ENCODE measurements at places on chromosomes 7 and 10.

- no peak for DNase-seq
These were observed 88.1 kb upstream of the IGFBP3 start for GRCh38 chr7:46009211-46009610.

GRCh38 chr7:150379441-150380379 is 580 bp downstream of the ZNF775 start:
- DNase-seq, result peak; percentile 27

- DNase-seq, result no peak
These were observed 174.1 kb upstream of the YAE1 start for GRCh38 chr7:39392151-39392550.

GRCh38 chr7:44267719-44268421 is 57.5 kb downstream of the CAMK2B start:
- DNase-seq, result no peak

DNA sequence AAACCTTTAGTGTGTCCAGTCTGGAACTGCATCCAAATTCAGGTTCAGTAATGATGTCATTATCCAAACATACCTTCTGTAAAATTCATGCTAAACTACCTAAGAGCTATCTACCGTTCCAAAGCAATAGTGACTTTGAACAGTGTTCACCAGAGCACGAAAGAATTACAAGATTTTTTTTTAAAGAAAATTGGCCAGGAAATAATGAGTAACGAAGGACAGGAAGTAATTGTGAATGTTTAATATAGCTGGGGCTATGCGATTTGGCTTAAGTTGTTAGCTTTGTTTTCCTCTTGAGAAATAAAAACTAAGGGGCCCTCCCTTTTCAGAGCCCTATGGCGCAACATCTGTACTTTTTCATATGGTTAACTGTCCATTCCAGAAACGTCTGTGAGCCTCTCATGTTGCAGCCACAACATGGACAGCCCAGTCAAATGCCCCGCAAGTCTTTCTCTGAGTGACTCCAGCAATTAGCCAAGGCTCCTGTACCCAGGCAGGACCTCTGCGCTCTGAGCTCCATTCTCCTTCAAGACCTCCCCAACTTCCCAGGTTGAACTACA is 694 bp upstream of the FAS start:
- DNase-seq, result peak; percentile 74

GRCh38 chr10:49164559-49165188 is 23.5 kb downstream of the TMEM273 start:
- DNase-seq, result peak; percentile 60

DNA sequence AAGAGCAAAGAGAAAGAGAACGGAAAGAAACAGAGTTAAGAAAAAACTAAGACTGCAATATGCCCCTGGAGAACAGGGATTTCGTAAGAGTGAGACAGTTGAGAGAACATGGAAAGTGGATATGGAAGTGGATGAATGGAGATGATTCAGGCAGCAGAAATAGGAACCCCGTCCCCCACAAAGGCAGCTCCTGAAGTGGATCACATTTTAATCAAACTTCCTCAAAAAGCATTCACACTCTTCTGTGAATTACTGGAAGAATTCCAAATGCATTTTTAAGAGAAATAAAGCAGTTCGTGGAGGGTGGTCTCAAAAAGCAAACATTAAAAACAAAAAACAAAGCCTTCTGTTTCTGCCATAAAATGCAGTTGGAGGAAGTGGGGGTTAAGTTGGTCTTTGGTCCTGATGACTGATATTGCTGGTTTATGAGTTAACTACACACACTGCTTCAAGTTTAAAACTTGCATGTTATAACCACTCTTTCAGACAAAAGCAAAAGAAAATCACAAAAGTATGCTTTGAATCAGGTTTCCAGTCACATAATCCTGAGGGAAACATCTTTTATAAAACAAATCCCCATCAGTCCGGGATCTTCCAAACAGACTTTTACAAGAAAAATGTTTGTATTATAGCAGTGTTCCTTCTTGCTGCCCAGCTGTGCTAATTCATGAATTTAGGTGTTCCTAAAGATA is 214.3 kb downstream of the FANK1 start:
- DNase-seq, result peak; percentile 51

DNA sequence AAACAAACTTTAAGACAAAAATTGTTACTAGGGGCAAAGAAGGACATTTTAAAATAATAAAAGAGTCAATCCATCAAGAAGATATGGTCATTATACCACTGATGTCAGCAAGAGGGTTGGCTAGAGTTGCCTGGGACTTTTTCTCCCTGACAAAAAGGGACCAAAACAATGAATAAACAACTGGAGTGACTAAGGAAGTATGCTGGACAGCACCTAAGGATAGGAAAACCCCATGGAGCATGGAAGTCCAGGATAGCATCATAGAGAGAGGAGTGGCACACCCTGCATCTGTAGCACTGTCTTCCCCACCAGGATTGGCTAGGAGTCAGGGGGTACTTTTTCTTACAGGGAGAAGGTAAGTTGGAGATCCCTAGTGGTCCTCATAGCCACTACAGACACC is 73.5 kb upstream of the MACROH2A2 start:
- DNase-seq, result peak; percentile 41

- DNase-seq, result no peak
These were observed 268.1 kb downstream of the HPSE2 start for GRCh38 chr10:98967601-98968000.

- DNase-seq, result no peak
These were observed 201.4 kb upstream of the NRP1 start for GRCh38 chr10:33535866-33536265.

DNA sequence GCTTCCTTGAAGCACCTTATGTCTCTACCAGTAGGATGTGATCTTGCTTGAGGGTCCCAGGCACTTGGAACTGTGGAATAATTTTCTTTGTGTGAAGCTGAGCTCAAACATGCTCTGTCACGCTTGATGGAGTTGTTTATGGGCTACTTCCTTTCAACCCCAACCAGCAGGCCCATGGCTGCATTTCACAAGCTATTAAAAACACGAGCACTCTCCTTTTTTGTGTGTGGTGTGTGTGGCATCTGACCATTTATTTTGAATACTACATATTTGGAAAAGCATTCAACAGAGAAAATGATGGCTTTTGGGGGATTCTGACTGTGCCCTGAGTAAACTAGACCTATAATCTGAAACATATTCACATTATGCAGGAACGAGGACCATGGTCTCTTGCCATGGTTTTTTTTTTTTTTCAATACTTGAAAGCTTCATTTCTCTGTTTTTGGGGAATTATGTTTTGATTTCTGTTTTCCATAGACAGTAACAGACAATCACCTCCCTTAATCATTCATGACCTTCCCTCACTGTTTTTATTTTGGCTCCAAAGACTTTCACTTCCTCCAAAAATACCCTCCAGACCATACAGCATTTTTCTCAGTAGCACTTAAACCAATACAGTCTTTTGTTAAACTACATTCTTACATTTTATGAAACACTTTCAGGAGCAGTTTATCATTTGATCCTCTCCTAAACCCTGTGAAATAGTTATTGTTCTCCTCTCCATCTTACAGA is 233.6 kb upstream of the BMPER start:
- no peak for DNase-seq

DNA sequence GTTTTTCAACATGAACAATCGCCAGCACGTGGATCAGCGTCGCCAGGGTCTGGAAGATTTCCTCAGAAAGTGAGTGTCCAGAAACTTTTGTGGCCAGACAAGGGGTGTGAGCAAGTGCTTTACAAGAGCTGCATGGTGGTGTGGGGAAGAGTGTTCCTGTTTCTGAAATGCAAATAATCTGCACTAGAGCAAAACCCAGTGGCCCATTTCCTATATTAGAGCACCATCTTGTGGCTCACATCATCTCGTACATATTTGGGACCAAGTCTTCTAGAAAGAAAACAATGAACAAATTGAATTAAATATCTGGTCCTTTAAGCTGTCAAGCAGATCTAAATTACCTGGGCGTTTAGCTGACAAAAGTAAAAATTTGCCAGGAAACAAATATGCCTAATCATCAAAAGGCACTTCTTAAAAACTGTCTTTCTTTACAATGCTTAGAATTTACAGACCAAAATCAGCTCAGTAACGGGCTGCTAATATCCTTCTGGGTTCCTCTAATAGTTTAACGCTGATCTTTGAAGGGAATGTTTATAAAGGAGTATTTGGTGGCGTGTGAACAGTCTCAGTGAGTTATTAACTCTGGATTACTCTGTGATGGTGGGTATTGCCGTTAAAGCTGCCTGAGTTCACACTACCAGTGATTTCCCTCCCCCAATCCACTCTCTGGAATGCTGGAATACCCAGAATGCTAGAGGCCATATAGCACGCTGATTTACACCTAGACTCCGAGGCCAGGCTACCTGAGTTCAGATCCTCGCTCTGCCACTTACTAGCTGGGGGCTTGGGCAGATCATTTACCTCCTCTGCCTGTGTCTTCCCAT is 73.6 kb downstream of the SNX10 start:
- peak; percentile 94 for DNase-seq

DNA sequence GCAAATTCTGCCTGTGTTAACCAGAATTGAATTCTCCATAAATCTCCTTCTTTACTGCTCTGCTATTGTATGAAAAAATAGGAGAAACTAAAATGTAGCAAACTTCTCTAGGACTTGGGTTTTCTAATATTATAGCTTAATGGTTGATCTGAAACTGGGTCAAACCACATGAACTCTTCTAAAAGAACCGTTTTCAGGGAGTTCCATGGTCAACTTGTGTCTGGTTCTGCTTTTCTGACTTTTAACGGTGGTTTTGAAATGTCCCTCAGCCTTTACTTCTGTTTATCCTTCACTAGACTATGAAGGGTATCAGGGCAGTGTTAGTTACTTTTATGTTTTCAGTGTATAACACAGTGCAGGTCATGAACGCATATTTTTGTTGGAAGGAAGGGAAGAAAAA is 242.2 kb downstream of the TSPAN12 start:
- DNase-seq, result no peak

DNA sequence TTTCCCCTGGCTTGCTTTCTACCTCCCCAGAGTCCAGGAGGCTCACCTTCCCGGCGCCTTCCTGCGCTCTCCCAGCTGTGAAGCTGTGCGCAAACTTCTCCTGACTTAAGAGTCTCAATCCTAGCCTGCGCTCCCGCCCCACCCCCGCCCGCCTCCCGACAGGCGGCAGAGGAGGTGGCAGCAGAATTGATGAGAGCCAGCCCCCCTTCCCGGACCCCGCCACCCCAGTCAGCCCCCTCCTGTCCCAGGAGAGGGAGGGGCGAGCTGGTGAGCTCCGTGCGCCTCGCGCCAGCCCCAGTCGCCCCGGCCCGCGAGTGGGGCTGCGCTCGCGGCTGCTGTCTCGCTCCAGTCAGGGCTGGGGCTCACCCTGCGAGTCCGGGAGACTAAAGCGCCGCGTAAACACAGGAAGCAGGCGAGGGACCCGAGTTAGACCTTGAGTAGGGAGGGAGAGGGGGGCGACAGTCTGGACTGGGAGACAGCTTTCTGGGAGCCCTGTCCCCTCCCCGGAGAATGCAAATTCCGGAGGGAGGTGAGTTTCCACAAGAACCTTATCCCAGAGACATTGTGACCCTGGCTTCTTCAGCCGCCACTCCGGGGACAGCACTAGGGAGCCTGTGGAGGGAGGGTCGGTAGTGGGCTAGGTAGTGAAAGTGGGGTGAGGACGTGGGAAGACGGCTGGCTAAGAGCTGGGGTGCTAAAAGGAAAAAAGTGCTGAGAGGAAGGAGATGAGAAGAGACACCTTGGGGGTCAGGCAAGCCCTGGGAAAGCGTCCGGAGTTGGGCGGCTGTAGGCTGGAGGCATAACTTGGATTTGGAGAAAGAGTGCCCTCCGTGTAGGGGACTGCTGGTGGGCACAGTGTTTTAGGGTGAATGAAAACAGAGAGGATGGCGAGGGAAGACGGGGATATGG is at the start of gene CALCR:
TSS of gene CALCR (minus strand) at position 79 of the 909 bp plus-strand sequence. CDS start 87,743 bp downstream, outside the sequence.
- no peak for DNase-seq

DNA sequence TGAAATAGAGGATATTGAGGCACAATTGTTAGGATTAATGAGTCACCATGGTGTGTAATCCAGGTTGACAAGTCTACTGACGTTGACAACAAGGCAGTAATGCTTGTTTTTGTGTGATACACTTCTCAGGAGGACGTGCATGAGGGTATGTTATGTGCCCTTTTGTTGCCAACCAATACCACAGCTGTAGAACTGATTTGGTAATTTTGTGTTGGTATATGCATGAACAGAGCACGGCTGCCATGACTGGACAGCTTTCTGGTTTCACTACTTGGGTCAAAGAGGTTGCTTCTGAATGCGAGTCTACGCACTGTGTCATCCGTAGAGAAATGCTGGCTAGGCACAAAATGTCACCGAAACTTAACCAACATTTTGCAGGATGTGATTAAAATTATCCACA is 32.9 kb downstream of the PHTF2 start:
- DNase-seq, result no peak

DNA sequence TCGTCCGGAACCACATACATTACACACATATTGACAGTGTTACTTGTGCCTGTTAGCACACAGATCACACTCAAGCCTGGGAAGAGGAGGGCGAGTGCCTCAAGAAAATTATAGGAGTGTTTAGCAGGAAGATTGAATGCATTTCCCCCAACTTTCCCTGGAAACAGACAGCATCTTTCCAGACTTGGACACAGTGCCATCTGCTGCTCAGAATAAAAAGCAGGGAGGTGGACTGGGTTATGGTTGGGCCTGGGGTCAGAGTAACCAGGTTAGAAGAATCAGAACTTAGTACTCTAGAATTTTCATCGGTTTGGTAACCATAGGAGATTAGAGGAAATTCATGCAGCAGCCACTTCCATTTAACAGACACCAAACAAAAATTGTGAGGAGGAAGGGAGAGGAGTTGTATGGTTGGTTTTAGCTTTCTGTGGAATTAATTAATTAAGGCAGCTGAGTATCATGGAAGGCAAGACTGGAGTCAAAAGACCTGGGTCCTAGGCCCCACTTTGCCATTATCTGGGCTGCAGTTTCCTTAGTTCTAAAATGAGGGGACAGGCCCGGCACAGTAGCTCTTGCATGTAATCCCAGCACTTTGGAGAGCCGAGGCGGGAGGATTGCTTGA is 43.4 kb upstream of the OPTN start:
- no peak for DNase-seq

DNA sequence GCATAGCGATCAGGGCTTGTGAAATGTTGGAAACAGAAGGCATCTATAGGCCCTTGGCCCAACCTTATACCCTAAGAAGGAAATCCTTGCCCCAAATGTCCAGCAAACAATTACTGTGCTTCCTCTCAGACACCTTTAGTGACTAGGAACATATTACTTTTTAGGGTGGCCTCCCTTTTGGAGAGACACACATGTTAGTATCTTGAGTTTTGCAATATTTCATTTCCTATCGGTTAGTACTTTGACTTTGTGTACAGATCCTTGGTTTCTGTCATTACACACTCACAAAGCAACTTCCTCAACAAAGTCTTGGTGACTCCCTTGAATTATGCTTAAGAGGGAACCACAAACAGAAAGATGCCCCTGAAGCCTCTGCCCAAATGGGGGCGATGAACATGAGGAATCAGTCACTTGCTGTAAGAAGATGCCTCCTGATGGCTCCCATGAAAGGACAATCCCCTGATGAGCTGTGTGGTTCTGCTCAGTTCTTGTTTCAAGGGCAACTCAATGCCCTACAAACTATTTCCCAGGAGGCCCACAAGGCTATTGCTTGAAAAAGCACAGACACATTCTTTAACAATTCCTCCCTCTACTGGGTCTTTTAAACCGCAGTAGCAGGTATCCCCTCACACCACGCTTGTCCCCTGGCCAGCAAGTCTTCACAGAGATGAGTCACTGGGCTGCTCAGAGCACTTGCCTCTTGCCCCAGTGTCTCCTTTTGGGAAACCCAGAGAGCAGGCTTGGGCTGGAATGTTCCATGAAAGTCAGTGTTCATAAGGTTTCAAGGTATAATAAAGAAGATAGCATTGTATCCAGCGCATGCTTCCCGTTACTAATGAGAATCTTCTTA is 196.2 kb downstream of the FANK1 start:
- peak; percentile 43 for DNase-seq

All from inflammatory macrophage treated with lipopolysaccharide for 1 hour (primary cell).